HCT116 (cell line): ENCODE measurements at places on chromosomes 1 and 21. TPM values are rescaled to one million over a fixed set of nuclear protein-coding genes. Genes with fewer than 3 reads are reported as not detected.

GRCh38 chr1:54459140-54459539 is 52.9 kb upstream of the SSBP3 start:
- DNase-seq = no peak
- peaks cover 24% of the 10 kb centered on the region for H3K4me1 ChIP-seq
- H3K27me3 ChIP-seq = no peaks in the 10 kb centered on the region
- no peaks in the 10 kb centered on the region for H3K36me3 ChIP-seq
- no peak overlapping the region for H3K27ac ChIP-seq

CAMK1G gene
- not detected for total RNA-seq

DNA sequence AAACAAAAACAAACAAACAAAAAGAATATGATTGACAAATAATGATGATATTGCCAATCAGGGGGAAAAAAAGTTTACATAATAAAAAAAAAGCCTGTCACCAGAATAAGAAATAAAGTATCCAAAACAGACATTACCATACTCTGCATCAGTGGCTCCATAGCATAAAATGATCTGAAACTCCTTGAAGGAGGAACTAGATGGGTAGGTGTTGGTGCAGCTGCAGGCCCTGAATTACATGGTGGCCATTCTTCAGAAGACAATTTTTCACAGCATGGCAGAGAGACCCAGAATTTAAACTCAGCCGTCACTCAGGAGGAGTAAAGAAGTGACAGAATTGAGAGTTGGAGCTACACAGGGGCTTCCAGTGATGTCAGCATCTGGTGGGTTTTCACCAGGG is 60.2 kb downstream of the GLUL start:
- no peak overlapping the region for H3K4me3 ChIP-seq
- no peaks in the 10 kb centered on the region for H3K27me3 ChIP-seq
- H3K36me3 ChIP-seq = no peaks in the 10 kb centered on the region
- no peak overlapping the region for H3K27ac ChIP-seq
- no peak for DNase-seq

DNA sequence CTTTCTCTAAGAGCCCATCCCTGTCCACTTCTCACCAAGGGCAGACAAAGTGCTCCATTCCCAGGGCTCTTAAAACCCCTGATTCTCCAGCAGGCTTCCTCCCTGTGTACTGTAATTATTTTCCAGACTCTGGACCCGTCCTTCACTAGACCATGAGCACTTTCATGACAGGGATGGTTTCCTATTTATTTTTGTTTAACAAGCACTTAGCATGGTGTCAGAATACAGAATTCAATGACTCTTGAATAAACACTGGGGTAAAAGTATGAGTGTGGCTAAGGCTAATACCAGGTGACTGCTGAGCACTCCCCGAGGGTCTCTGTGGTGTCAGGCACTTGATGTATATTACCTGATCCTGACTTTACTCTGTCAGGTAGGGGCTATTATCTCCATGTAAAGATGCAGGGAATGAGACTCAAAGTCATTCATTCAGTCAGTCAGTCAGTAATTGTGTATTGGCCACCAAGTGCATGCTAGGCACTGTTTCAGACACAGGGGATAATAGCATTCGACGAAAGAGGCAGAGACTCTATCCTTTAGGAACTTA is 47.2 kb downstream of the C1orf21 start:
- DNase-seq = no peak
- H3K27me3 ChIP-seq = no peaks in the 10 kb centered on the region
- H3K27ac ChIP-seq = no peak overlapping the region

GRCh38 chr21:17422931-17423330 is 89.9 kb upstream of the CXADR start:
- DNase-seq = no peak
- H3K27ac ChIP-seq = no peak overlapping the region
- no peaks in the 10 kb centered on the region for H3K36me3 ChIP-seq
- no peaks in the 10 kb centered on the region for H3K4me1 ChIP-seq
- no peak overlapping the region for H3K4me3 ChIP-seq

DNA sequence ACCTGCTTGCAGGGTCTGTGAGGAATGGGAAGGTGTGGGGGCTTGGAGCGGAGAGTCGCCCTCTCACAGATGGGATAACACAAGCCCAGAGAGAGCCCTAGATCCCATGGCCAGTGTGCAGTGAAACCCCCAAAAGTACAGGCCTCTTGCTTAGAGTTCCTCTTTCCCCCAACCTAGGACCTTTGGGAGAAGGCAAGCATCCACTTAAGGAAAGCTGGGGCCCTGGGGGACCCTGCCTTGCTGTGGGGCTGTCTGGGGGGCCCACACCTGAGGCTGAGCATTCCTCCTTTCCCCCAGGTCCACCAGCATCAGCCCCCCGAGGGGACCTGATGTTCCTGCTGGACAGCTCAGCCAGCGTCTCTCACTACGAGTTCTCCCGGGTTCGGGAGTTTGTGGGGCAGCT is 1.1 kb downstream of the VWA1 start:
- peaks cover 63% of the 10 kb centered on the region for H3K4me1 ChIP-seq
- peak overlapping the region; percentile 99; the same call in 1 of the 2 replicates for H3K27ac ChIP-seq
- peak overlapping the region; percentile 92 for H3K4me3 ChIP-seq
- H3K27me3 ChIP-seq = no peaks in the 10 kb centered on the region
- DNase-seq = no peak

DNA sequence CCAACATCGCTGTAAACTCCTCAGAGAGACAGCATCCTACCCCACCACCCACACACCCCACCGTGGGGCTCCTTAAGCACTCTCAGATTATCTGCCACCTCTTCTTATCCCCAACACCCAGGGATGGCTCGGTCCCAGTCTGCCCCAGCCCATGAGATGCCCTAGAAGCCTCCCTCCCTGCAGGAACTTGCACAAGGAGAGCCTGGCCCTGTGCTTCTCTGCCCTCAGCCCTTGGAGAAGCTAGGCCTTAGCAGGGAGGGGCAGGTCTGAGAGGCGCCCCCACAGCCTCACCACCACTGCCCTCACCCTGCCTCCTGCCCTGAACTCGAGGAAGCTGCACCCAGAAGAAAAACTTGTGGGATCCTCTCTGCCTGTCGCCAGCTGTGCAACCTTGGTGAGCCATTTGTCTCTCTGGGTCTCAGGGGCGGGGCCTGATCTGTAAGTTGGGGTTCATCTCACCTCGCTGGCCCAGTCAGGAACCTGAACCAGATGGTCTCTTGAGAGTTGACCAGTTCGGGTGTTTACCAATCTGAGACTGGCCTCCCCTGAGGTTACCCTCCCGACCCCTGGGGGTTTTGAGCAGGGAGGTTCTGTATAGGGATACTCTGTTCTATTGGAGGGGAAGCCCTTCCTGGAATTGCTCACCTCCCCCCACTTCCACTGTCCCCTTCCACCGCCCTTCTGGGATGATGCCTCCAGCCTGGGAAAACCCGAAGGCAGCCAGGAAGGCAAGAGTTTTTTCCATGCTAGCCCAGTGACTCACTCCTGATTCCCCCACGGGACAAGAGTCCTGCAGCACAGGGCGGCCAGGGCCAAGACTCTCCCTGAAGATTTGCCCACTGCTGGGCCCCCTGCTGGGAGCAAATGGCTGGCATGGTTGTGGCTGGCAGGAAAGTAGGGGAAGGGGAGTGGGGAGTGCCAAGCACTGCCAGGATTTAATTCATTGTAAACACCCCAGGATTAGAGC is at the start of gene S100A3:
S100A3 (minus strand) TSS at position 537 of the 967 bp plus-strand sequence. CDS start 773 bp downstream, outside the sequence.
- no peaks in the 10 kb centered on the region for H3K36me3 ChIP-seq
- H3K4me3 ChIP-seq = peak within 1 kb of the TSS; percentile 3; the same call in 1 of the 2 replicates
- H3K4me1 ChIP-seq = peaks cover 74% of the 10 kb centered on the region
- H3K27ac ChIP-seq = peak within 1 kb of the TSS; percentile 97
- H3K27me3 ChIP-seq = no peaks in the 10 kb centered on the region
- DNase-seq = no peak
